Mesenchymal stem cell (in vitro differentiated cells and primary cell): ENCODE measurements at places on chromosomes 7 and 10.
A peak's percentile ranks its signal among the peaks of the same experiment; 100 is the strongest.

- DNase-seq: no peak
Observed at GRCh38 chr10:27564880-27565279, 60.8 kb downstream of the RAB18 start.

DNA sequence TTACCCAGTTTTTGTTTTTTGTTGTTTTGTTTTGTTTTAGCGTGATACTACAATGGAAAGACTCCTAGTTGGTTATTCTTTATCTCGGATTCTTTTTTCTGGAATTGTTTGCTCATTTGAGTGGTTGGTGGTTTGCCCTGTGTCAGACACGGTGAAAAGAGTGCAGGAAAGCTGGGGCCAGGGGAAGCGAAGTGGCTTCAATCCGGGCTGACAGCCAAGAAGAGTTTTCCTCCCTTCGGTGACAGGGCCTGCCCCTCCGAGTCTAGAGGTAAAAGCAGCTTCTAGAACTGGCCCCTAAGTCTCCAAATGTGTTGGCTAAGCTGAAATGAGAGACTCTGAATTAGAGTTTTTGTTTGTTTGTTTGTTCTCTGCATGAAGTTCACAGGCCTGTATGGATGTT is 5.7 kb upstream of the AP5Z1 start:
- DNase-seq: no peak

GRCh38 chr7:101093906-101094305 is 8.6 kb downstream of the TRIM56 start:
- DNase-seq: peak; percentile 70

- DNase-seq: peak; percentile 87
Observed at GRCh38 chr10:11611248-11612020, at the start of gene USP6NL. Gene USP6NL (minus strand): TSS chr10:11611650. CDS start chr10:11597634, 14,016 bp downstream.

GRCh38 chr10:30510932-30511700 is 77.1 kb downstream of the MAP3K8 start:
- no peak for DNase-seq

DNA sequence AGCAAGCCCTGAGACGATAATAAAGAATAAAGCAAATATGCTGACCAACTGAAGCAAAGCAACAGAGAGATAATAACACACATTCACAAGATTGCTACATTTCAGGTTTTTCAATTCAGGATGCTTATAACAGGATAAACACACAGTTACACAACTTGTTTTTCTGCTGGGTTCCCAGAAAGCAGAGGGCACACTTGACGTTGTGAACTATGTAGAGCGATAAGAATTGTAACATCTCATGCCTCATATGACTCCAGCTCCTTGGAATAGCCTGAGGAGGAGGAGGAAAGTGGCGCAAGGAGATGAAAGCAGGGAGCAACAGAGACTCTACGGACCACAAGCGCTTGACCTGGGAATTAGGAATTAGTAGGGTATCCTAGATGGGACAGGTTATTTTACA is 201.7 kb downstream of the SKAP2 start:
- DNase-seq: no peak

GRCh38 chr10:101625821-101626412 is 37.8 kb downstream of the DPCD start:
- DNase-seq: no peak

DNA sequence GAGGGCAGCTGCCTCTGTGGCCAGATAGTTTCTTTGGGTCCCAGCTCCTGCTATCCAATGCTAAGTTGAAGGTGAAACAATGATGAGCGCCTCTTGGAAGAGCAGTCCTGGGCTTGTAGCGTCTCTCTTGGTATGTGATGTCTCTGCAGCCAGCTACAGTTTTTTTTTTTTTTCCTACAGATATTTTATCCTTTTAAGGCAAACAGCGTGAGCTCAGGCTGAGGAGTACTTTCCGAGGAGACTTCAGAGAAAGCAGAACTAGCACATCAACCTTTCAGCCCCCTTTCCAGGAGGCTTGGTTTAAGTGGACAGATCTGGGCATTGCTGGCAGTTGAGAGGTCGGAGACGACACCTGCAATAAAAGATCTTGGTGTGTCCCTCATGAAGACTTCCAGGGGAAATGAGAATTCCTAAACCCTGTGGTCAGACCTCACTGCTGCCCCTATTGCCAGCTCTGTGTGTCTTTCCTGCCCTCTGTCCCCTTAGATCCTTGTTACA is 9.1 kb downstream of the PRKG1 start:
- DNase-seq: peak; percentile 50

GRCh38 chr7:116089293-116089692 is 58.7 kb upstream of the TFEC start:
- DNase-seq: no peak

DNA sequence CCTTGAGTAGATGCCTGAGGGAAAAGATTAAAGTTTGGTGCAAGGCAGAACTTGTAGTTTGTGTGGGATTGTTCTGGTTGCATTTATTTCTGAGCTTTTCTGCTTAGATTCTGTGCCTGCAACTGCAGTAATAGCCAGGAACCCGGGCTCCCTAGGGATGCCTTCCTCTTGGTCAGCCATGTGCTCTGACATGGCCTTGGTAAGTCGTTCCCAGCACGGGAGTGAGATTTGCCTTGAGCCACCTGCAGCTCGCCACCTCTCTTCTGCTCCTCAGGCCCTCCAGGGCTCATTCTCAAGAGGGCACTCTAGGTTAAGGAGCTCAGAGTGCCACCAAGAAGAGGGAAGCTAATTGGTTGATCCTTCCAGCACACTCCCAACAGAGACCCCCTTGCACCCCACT is 350.6 kb upstream of the MKI67 start:
- no peak for DNase-seq

DNA sequence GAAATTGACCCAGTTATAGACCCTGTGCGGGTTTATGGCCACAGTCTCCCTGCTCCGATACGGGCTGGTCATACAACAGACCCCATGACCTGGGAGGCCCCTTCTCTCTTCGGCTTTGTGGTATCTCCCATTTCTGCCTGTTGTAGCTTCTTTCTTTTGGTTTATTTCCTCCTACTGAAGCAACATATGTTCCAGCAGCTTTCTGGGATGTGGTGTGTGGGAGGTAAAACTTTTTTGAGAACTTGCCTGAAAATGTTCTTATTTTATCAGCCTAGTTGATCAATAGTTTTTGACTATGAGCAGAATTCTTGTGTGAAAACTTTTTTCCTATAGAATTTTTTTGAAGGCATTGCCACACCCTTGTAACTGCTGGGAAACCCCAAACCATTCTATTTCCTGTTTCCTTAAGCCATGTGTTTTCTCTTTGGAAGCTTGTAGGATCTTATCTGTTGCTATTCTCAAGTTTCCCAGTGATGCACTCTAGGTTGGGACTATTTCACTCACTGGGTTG is 80.0 kb downstream of the DAGLB start:
- peak; percentile 78 for DNase-seq

DNA sequence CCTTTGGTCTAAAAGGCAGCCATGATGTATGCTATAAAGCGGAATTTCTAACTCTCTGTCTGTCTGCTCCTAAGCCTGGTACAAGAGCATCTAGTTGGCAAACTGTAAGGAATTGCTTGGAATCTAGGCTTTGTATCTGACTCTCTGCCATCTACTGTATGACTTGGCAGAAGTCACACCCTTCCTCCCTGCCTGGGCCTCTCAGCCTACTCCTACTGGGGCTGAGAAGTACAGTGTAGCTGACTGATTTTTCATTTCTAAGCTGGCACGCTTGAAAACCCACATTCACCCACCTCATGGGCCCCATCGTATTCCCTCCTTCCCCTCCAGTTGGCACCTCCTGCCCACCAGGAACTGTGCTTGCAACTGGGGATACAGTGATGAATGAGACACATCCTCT is 435.2 kb downstream of the PLXNA4 start:
- no peak for DNase-seq

GRCh38 chr7:42753811-42754363 is 158.0 kb downstream of the C7orf25 start:
- DNase-seq: peak; percentile 14
